ENCODE measurements at places on chromosomes 5 and 9.

DNA sequence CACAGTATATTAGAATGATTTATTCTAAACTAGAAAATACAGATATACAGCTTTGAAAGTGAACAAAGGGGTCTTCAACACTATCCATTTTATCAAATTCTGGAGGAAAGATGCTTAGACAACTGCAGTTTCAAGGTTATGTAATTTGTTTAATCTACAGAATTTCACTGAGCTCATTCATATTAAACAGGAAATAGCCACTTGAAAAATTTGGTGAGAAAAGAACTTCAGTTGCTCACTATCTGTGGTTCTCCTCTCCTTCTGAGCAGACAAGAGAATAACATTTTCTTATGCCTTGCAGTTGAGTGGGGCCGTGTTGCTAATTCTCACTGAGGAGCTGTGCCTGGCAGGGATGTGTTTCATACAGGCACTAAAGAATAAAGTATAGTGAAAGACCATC lies 1428.2 kb downstream of the CDH12 start:
- DNase-seq, result no peak

- DNase-seq, result no peak
Observed at GRCh38 chr9:91705386-91705785, 244.6 kb downstream of the ROR2 start.

- DNase-seq, result no peak
Observed at GRCh38 chr9:30198463-30199309, 2185.8 kb upstream of the ACO1 start.

DNA sequence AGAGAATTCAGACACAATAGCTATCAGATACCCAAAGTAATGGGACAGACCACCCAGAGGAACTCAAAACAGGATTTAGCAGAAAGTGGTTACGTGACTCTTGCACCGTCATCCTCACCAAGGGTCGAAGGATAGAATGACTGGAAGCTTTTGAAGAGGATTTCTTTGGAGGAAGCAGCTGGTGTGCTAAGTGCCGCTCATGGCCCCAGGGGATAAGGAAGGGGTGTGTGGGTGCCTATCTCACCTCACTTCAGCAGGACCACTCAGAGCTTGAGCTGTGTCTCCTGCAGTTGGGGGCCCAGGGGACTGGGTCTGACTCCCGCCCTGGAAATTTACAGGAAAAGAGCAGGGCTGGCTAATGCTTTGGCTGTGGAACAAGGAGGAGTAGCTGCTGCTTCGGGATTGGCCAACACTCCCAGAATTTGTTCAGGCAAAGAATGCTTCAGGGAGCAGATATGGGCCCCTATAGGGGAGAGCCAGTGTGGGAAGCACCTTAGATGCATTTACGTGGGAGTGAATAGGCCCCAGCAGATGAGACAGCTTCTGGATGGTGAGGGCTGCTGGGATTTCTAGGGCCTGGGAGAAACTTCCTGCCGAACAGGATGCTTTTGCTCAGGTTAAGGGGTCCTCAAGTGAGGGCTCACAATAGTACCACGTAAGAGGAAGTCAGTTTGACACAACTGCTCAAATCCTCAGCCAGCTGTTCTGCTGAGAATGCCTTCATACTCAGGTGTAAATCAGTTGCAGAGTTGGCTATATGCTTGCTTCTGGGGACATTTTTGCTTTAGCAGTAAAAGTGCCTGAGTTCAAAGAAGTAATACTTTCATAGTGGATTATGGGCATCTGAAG lies 29.1 kb upstream of the TOMM5 start:
- no peak for DNase-seq

- DNase-seq, result no peak
Observed at GRCh38 chr5:133220851-133221674, 169.2 kb downstream of the HSPA4 start.

DNA sequence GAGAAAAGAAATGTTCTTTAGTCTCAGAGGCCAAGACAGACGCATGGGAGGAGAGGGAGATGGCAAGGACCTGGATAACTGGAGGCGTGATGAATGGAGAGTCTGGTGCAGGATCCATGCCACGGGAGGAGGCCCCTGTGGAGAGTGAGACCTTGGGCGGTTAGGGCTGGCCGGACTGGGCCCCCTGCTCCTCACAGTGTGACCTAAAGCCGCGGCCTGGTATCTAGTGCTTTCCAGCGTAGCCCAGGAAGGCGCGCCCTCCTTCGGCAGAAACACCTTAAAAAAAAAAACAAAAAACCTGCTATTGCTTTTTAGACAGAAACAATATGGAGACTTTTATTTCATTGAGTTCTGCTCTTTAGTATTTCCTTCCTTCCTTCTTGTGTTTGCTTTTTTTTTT lies 33.1 kb downstream of the SCGB3A1 start:
- DNase-seq, result no peak

DNA sequence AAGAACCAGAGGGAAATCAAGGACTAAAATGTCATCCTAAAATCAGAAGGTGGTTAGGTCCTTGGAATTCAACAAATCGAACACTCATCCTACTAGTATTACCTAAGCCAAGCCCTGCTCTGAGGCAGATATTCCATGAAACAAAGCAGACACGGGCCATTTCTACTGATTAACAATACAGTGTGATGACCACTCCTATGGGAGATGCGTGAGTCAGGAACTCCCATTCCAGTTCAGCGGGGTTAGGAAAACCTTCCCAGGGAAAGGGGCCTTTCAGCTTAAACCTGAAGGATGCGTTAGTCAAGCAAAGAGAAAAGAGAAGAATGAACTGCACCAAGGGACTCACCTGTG lies 117.8 kb upstream of the LHFPL2 start:
- no peak for DNase-seq

- no peak for DNase-seq
Observed at GRCh38 chr5:116502616-116503015, 72.0 kb downstream of the SEMA6A start.

- no peak for DNase-seq
Observed at GRCh38 chr9:20242510-20243189, 379.6 kb downstream of the MLLT3 start.

DNA sequence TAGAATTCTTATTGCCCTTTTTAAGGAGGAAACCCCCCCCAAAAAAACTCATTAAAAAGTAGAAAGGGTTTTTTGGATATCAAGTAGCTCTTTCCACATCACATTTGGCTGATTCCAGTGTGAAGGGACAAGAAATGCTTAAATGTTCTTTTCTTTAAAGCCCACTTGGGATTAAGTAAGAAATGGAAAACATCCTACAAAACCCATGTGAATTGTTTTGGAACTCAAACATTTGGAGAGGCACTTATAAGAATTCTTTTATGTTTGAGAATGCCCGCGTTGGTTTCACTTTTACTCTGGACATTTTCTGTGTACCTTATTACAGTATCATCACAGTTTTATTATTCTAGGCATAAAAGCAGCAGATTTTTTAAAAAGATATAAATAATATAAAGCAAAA lies 301.1 kb upstream of the ACTBL2 start:
- DNase-seq, result no peak

DNA sequence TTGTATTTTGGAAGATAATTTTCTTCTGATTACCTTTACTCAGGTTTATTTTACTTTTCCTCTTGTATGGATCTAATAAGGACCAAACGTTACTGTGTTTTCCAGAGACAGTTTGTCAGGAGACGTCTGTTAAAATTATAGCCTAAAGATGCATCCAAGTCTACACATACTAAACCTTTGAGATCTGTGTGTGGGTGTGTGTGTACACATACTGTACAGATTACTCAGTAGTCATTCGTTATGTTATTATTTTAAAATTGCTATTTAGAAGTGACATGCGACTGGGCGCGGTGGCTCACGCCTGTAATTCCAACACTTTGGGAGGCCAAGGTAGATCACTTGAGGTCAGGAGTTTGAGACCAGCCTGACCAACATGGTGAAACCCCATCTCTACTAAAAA lies 51.6 kb upstream of the CNTLN start:
- DNase-seq, result no peak

DNA sequence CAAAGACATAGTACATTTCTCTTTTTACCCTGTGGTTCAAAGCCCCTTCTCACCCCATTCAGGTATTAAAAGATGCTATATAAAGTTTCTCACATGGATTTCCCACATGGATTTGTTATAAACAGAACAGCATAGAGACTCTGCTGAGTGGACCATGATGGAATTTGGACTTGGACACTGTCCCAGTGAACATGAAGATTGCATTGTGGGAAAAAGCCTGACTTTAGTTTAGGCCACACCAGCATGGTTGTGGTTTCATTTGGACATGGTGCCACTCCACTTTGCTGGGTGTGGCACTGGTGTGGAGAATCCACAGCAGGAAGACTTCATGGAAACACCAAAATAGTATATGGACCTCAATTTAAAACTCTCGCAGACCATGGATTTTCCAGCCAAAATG lies 124.6 kb downstream of the ARHGAP26 start:
- no peak for DNase-seq

DNA sequence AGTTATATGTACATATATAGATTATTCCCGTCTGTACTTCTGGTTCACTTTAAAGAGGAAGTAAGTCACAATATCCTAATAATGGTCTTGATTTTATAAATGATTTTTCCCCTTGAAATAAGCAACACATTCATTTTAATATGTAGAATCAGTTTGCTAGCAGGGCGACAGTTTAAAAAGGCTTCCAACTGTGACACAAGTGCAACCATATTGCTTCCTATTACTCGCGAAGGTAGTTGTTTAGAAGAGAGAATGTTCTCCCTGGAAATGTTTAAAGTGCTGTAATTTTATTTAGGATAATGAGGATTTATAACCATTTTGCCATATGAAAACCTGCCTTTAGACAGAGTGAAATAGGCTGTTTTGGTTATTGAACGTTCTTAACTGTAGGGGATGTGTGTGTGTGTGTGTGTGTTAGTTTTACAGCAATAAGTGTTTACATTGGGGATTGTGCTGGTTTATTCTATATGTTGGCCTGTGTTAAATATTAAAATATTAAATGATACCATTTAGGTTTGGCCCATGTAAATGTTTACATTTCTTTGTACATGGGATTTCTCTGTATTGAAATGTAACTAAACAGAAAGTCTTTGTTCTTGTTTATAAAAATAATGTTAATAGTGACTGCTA lies 138.3 kb downstream of the PBX3 start:
- no peak for DNase-seq

DNA sequence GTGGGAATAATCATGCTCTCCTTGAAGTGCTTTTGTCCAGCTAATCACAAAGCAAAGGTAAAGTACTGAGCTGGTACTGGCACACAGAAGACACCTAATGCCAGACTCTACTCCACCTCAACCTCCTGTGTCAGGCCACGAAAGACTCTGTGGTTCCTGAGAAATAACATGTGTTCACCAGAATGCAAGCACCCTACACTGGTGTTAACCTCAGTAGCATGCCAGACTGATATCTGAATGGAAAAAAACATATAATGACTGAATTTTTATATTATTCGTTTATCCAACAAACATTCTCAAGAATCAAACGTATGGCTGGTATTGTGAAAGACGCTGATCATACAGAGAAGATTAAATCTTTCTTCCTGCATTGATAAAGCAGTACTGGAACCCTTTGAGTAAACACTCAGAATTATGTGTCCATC lies 97.1 kb upstream of the IFNE start:
- no peak for DNase-seq

DNA sequence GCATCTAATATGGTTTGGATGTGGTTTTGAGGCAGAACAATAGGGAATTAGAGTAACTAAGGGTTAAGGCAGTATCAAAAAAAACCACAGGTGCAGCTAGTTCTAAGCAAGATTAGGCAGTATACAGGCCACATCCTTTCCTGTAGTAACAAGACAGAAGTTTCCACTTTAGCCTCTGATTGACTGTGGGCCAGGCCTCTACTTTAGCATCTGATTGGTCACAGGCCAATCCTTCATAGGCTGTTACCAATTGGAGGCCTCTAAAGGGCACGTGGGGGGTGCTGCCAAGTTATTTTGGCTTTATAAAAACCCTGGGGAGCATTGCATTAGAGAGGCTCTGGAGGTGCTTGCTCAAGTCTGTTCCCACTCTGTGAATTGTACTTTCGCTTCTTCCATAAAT lies 144.1 kb upstream of the ST8SIA4 start:
- DNase-seq, result no peak

- no peak for DNase-seq
Observed at GRCh38 chr9:115264313-115264712, 146.4 kb upstream of the TNC start.
